Activated CD8-positive, alpha-beta memory T cell treated with anti-CD3 and anti-CD28 coated beads, Interleukin-2, amount 50 U/mL, for 48 hours (primary cell): ENCODE measurements at places on chromosomes 16 and 17.

DNA sequence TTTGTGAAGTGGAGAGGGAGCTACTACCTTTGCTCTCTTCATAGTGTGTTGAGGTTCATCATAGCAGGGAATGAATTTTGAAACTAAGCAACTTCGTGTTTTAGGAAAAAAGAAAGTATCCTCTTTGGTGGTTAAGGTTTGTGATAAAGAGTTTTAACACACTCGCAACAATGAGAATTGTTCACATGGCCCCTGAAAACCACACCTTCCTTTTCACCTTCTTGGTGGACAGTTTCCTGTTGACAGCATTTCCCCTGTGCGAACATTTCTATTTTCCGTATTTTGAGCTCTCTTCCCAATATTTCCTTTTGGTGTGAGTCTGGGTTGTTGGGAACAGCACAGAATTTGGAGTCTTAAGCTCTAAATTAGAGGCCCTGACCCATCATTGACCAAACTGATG is 3.8 kb downstream of the OR4D2 start:
- DNase-seq = no peak

DNA sequence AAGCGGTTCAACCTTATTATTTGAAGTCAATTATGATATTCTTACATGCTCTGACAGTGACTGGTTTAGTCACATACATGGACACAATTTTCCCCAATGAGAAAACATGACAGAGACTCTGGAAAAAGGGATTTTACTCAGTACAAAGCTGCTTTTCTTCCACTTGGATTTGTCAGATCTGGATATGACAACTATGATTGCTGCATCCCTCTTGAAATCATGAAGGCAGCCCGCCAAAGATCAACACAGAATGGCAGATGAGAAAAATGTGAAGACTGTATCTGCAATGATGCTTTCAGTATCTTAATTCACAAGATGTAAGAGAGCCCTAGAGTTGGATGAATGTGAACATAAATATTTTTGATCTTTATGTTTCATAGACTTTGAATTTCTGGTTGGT is 439.6 kb downstream of the CDH8 start:
- DNase-seq = no peak

DNA sequence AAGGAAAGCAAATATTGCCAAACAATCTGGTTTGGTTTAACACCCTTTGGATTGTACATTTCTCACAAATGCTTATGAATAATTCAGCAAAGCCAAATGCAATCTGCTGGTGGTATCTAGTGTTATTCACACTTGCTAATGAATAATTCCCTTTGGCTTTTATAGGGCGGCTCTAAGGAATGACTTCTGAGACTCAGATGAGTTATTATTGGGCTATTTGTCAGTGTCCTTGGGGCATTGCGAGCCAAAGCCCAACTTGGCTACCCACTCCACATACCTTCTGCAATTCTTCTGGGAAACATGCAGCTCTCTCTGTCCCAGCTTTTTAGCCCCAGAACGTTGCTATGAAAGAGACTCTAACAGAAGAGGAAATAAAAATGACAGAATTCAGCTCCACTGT is 41.1 kb downstream of the FTO start:
- no peak for DNase-seq

GRCh38 chr17:78416791-78417530 is 38.5 kb downstream of the PGS1 start:
- no peak for DNase-seq

DNA sequence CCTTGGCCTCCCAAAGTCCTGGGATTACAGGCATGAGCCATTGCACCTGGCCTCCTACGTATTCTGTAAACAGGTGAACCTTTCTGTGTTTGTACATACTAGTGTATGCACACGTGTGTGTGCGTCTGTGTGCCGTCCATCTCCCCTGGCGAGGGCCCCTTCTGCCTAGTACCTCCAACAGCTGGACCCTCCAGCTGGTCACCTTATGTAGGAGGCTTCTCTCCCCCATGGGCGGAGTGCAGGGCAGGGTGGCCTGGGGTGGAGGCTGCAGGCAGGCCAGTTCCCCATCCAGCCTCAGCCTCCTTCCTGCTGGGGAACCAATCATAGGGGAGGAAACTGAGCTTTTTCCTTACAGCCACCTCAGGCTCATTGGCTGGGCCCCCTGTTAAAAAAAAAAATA is 24.4 kb upstream of the DOC2B start:
- DNase-seq = no peak
